Fibroblast of villous mesenchyme (primary cell): ENCODE measurements at places on chromosomes 12 and 14. TPM values are rescaled to one million over a fixed set of nuclear protein-coding genes. Genes with fewer than 3 reads are reported as not detected.

GRCh38 chr14:89270439-89271227 lies 146.4 kb downstream of the FOXN3 start:
- DNase-seq = no peak

RTRAF gene
- 49.3 and 64.3 TPM in 2 replicates for total RNA-seq

- DNase-seq = no peak
Measured at GRCh38 chr14:76708771-76709170, 52.5 kb upstream of the VASH1 start.

- DNase-seq = no peak
Measured at GRCh38 chr14:68690089-68690958, 102.5 kb downstream of the ZFP36L1 start.

DNA sequence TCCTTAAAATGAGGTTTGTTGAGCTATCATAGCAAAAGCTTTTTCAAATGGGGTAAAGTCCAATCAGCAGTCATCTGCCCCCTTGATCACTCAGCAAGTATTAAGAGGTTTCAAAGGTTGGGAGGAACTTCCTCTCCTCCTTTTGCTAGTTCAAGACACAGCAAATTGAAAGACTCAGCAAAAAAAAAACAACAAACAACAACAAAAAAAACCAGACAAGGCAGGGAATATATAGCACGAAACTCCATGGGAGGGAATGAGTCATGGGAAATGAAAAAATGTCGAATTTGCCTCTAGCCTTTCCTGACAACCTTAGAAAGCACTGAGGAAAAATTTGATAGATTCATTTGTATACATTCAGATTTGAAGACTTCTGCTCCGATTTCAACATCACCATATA lies 1.6 kb upstream of the SLC7A8 start:
- no peak for DNase-seq

C1QL4 gene
- total RNA-seq = under 0.01 TPM in 1 of 2 replicates, not detected in the other

DNA sequence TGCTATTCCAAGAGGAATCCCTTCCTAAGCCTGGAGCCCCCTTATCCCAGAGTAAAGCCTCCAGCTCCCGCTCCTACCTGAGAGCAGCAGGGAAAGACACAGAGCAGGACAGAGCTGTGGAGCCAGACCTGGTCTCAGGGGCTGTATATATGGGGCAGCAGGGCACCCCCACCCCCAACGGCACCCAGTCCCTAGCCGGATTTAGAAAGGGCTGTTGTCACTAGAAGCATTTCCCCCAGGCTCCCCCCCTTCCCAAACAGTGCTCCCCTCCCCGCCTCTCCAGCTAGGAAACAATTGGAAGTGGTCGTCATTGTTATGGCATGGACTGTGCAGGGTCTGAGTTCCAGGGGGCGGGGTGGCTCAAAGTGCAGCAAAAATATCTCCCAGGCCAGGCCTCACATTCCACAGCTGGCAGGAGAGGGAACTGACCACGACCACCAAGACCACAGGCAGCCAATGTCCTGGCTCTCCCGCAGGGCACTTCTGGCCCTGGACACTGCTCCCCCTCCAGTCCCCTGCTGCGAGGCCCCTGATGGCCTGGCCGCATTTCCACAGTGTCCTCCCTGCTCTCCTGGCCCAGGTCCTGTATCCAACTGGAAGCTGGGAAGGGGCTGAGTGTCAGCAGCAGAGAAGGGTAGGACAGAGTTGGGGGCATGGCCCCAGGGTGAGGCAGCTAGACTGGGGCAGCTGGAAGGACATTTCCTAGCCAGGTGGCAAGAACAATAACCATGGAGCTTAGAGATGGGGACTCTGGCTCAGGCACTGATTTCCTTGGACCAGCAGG lies at the start of gene MYH7:
Gene MYH7 (minus strand): TSS at position 118 of the 784 bp plus-strand sequence. CDS start 1,928 bp downstream, outside the sequence.
- DNase-seq = no peak

- DNase-seq = peak; percentile 55
Measured at GRCh38 chr12:94714378-94715114, 64.2 kb upstream of the TMCC3 start.

GRCh38 chr14:94863366-94863765 lies 93.5 kb upstream of the GSC start:
- DNase-seq = no peak

CCDC175 gene
- not detected in 2 replicates for total RNA-seq

ERBB3 gene
- total RNA-seq = 0.32 and 1.7 TPM in 2 replicates

GRCh38 chr12:23927907-23928306 lies 21.6 kb downstream of the SOX5 start:
- no peak for DNase-seq

CARMIL3 gene
- total RNA-seq = not detected in 2 replicates

DNA sequence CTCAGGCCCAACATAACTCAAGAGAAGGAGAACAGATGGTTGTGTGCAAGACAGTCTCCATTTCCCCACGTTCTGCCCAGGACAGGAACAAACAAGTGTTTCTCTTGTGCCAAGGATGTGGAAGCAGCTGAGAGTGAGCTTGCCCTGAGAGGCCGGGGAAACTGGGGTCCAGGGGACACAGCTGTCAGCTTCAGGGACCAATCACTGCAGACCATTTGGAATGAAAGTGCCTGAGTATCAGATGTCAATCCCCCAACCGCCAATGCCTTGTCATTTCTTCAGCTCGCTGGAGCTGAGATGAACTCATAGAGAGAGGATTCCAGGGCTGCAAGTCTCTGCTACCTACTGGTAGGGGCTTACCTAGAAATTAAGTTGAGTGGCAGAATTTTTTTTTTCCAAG lies 71.9 kb upstream of the METAP2 start:
- DNase-seq = no peak
